ENCODE measurements at places on chromosomes 12 and 14. TPM values are rescaled to one million over a fixed set of nuclear protein-coding genes. Genes with fewer than 3 reads are reported as not detected.

DNA sequence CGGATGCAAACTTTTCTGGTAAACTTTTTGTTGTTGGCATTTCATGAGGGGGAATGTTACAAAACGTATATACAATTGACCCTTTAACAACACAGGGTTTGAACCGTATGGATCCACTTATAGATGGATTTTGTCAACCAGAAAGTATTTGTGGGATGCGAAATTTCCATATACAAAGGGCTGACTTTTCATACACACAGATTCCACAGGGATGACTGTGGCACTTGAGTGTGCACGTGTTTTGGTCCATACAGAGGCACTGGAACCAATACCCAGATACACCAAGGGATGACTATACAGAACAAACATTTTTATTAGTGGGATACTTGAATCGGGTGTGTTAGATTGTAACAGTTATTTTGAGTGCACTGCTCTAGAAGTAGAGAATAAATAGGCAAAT lies 29.8 kb upstream of the CCT2 start:
- DNase-seq = no peak

GRCh38 chr12:113674302-113674701 lies 202.6 kb upstream of the LHX5 start:
- no peak for DNase-seq

DNA sequence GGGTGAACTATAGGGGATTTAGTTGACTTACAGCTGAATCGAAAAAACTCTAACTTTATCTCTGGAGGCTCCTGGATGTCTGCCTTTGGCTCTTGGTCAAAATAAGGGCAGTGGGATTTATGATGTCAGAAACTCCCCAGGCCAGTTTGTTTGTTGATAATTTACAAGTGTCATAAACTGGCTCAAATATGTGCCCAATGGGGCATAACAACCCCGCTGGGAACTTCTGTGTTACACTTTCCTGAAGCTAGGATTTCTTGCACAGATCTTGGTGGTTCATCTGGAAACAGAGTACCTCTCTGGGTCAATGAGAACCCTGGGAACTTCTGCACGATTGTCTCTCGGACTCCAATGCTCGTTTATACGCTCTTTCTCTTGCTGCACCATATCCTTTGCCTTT lies 58.7 kb upstream of the MUCL1 start:
- no peak for DNase-seq

GRCh38 chr12:111687255-111687654 lies 1.4 kb downstream of the ACAD10 start:
- DNase-seq = no peak

GRCh38 chr12:51335931-51336330 lies 10.5 kb downstream of the CELA1 start:
- DNase-seq = no peak

GRCh38 chr12:54311051-54311450 lies 10.2 kb upstream of the NFE2 start:
- no peak for DNase-seq

- DNase-seq = no peak
Observed at GRCh38 chr12:127742231-127742630, 524.7 kb upstream of the TMEM132C start.

- DNase-seq = no peak
Observed at GRCh38 chr14:76930549-76930948, 98.0 kb downstream of the IRF2BPL start.

DNA sequence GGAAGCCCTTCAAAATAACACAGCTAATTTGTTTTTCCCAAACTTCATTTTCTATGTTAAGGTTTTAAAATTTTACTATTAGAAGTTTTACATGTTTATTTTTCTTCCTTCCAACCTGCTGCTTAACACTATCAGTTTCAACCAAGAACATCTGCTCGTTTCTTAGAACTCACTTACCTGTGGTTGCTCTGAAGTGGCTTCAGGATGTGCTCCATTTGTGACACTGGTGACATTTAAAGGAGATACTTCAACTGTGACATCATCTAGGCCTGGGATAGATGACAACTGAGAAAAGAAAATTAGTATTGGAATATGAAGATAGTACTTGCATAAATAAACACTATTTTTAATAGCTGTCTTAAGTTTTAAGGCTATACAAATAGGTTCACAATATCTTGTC lies 17.9 kb downstream of the WASHC3 start:
- DNase-seq = no peak

- DNase-seq = no peak
Observed at GRCh38 chr12:14893506-14894250, 8.0 kb upstream of the MGP start.

- DNase-seq = no peak
Observed at GRCh38 chr12:115384391-115384790, 700.4 kb upstream of the TBX3 start.

DNA sequence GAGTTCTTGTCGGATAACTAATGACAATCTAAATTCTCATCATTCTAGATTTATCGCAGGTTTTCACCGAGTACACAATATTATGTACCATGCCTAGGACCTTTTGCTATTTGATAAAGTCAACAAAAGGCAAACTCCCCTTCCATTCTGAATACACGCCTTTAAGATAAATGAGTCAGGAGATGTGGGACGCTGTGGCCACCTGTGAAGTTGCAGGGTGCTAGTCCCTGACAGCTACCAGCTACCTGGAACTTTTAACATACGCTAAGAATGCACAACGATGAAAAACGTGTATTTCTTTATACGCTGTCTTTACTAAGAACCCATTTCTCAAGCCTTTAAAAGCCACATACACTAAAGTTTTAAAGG lies 678 bp downstream of the MDM1 start:
- DNase-seq = no peak

- no peak for DNase-seq
Observed at GRCh38 chr12:109697877-109698468, 15.7 kb upstream of the FAM222A start.

DNA sequence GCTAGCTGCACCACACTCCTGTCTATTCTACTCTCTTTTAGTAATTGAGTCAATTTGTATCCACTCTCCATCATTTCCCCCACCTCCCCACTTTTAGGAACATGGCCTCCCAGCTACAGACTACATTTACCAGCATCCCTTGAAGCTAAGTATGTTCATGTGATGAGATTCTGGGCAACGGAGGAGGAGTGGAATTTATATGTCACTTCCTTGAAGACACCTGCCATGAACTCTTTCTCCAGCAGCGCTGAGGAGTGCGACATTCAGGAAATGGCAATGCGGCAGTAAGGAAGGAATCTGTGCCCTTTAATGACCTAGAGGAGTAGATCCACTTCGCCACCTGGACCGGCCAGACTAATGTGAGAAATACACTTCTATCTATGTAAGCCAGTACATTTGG lies 243.7 kb upstream of the DIO2 start:
- no peak for DNase-seq

DNA sequence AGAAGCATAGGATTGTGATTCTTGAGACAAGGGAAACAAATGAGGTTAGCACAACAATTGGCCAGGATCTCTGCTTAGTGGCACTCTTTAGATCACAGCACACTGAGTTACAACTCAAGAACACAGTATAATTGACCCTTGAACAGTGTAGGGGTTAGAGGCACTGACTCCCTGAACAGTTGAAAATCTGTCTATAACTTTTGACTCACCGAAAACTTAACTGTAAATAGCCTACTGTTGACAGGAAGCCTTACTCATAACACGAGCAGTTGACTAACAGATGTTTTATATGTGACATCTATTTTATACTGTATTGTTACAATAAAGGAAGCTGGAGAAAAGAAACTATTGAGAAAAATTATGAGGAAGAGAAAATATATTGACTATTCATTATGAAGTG lies 296.1 kb downstream of the RERGL start:
- DNase-seq = no peak

GRCh38 chr12:117334855-117335587 lies 26.4 kb downstream of the NOS1 start:
- DNase-seq = no peak

DNA sequence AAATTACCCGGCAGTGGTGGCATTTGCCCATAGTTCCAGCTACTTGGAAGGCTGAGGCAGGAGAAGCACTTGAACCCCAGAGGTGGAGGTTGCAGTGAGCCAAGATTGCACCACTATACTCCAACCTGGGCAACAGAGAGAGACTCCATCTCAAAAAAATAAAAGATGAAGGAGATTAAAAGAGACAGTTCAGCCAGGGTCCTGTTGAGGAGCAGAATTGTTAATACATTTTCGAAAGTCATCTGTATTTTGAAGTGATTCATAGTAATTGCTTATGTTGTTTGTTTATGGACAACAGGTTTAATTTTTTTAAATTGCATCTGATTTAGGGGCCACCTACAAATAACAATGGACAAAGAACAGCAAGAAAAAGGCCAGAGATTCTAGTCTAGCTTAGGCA lies 112.9 kb downstream of the DIP2B start:
- DNase-seq = no peak

The IL26 gene
- not detected for total RNA-seq

The ADAM21 gene
- 0.54 TPM for total RNA-seq

The PLEKHA5 gene
- 65.4 TPM for total RNA-seq
